Uterine smooth muscle cell (primary cell): ENCODE measurements at places on chromosomes 4 and X. TPM values are rescaled to one million over a fixed set of nuclear protein-coding genes. Genes with fewer than 3 reads are reported as not detected.

The FATE1 gene
- not detected in 2 replicates for total RNA-seq

The COX7B gene
- 363 and 415 TPM in 2 replicates for total RNA-seq

The CPZ gene
- 0.66 and 8.6 TPM in 2 replicates for total RNA-seq

The SHROOM2 gene
- total RNA-seq = 0.44 and 0.75 TPM in 2 replicates

The FAM133A gene
- 0.25 and 0.44 TPM in 2 replicates for total RNA-seq

The ASB12 gene
- not detected in 2 replicates for total RNA-seq

The PDE6B gene
- 0.22 and 1.1 TPM in 2 replicates for total RNA-seq

The PABPC1L2B gene
- total RNA-seq = not detected in 2 replicates

The ADAM29 gene
- total RNA-seq = not detected in 2 replicates

The WDR17 gene
- 4.3 and 5.6 TPM in 2 replicates for total RNA-seq

The RIPPLY1 gene
- total RNA-seq = not detected in 2 replicates

The LIMCH1 gene
- 1.4 and 3.3 TPM in 2 replicates for total RNA-seq

The LNX1 gene
- total RNA-seq = 0.11 and 0.25 TPM in 2 replicates

The EBP gene
- 125 and 167 TPM in 2 replicates for total RNA-seq

The SLBP gene
- total RNA-seq = 49.4 and 94.5 TPM in 2 replicates

The CXCL8 gene
- total RNA-seq = 1.5 and 6.3 TPM in 2 replicates

The PARM1 gene
- 0.50 and 0.66 TPM in 2 replicates for total RNA-seq

The AFM gene
- not detected in 2 replicates for total RNA-seq

The GAGE12H gene
- total RNA-seq = not detected in 2 replicates

The PITX2 gene
- 0.37 and 0.89 TPM in 2 replicates for total RNA-seq

The HPGDS gene
- not detected in 2 replicates for total RNA-seq

The HERC5 gene
- total RNA-seq = 1.4 and 2.7 TPM in 2 replicates

The SUPT20HL2 gene
- 0.22 TPM in 1 of 2 replicates, not detected in the other for total RNA-seq

The PAGE5 gene
- total RNA-seq = not detected in 2 replicates

The SSX3 gene
- not detected in 2 replicates for total RNA-seq

The ACE2 gene
- not detected in 2 replicates for total RNA-seq

The EXOC1L gene
- total RNA-seq = not detected in 2 replicates

The IDUA gene
- total RNA-seq = 8.2 and 14.0 TPM in 2 replicates

The LEF1 gene
- total RNA-seq = 0.25 and 0.33 TPM in 2 replicates

The F8A2 gene
- not detected in 2 replicates for total RNA-seq

The DDX3X gene
- 250 and 338 TPM in 2 replicates for total RNA-seq

The TCEANC gene
- 2.7 and 3.2 TPM in 2 replicates for total RNA-seq

The TDO2 gene
- total RNA-seq = 0.11 TPM in 1 of 2 replicates, not detected in the other

The FREM3 gene
- under 0.01 TPM in 1 of 2 replicates, not detected in the other for total RNA-seq

The CORIN gene
- total RNA-seq = 0.55 and 1.00 TPM in 2 replicates

The CITED1 gene
- total RNA-seq = 0.37 and 0.77 TPM in 2 replicates

The DCAF8L2 gene
- total RNA-seq = not detected in 2 replicates

The SH3TC1 gene
- 2.0 and 2.3 TPM in 2 replicates for total RNA-seq

The GDPD2 gene
- total RNA-seq = not detected in 2 replicates

The PFKFB1 gene
- 0.11 TPM in 1 of 2 replicates, not detected in the other for total RNA-seq

The BMPR1B gene
- 1.1 and 3.0 TPM in 2 replicates for total RNA-seq
